AG04450 (cell line): ENCODE measurements at places on chromosomes 11 and 22. TPM values are rescaled to one million over a fixed set of nuclear protein-coding genes. Genes with fewer than 3 reads are reported as not detected.

The ANO5 gene
- polyA plus RNA-seq: not detected in 2 replicates

The GRM5 gene
- polyA plus RNA-seq: 0.01 TPM in 1 of 2 replicates, not detected in the other

The P2RY6 gene
- not detected in 2 replicates for polyA plus RNA-seq

The TRPM5 gene
- polyA plus RNA-seq: not detected in 2 replicates

The SAMM50 gene
- polyA plus RNA-seq: 51.8 and 61.7 TPM in 2 replicates

The TBX1 gene
- polyA plus RNA-seq: not detected in 2 replicates

The HBE1 gene
- 8.3 TPM in 2 replicates for polyA plus RNA-seq

The NFAM1 gene
- not detected in 2 replicates for polyA plus RNA-seq
